Endodermal cell (in vitro differentiated cells): ENCODE measurements at places on chromosomes 3 and 15. TPM values are rescaled to one million over a fixed set of nuclear protein-coding genes. Genes with fewer than 3 reads are reported as not detected.

GRCh38 chr3:173045770-173046382, 95.2 kb downstream of the SPATA16 start:
- no peak overlapping the region for H3K4me3 ChIP-seq
- H3K27me3 ChIP-seq, result no peaks in the 10 kb centered on the region
- no peaks in the 10 kb centered on the region for H3K4me1 ChIP-seq
- DNase-seq, result no peak
- no peaks in the 10 kb centered on the region for H3K36me3 ChIP-seq
- no peak overlapping the region for H3K27ac ChIP-seq

DNA sequence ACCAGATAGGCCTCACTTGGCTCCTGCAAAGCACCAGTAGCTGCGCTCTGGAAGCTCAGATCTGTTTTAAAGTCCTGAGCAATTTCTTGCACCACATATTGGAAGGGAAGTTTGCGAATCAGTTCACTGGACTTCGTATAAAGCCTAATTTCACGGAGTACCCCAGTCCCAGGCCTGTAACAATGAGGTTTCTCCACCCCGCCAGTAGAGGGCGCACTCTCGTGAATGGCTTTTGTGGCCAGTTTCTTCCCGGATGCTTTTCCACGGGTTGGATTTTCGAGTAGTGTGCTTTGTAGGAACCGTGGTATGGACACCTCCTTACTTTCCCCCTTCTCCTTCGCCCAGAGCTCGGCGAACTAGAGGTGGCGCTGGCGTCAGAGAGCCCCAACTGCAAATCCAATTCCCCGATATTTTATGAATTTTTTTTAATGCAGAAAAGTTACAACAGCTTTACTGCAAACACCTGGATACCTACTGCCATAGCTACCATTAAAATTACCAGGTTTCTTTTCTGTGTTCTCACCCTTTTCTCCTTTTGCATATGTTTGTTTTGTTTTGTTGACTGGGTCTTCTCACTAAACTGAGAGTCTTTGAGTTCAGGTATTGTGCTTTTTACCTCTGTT, 13.3 kb downstream of the RARB start:
- peak; percentile 68 for DNase-seq
- H3K4me1 ChIP-seq, result peaks cover 16% of the 10 kb centered on the region
- H3K4me3 ChIP-seq, result no peak overlapping the region
- H3K27ac ChIP-seq, result no peak overlapping the region
- no peaks in the 10 kb centered on the region for H3K36me3 ChIP-seq

DNA sequence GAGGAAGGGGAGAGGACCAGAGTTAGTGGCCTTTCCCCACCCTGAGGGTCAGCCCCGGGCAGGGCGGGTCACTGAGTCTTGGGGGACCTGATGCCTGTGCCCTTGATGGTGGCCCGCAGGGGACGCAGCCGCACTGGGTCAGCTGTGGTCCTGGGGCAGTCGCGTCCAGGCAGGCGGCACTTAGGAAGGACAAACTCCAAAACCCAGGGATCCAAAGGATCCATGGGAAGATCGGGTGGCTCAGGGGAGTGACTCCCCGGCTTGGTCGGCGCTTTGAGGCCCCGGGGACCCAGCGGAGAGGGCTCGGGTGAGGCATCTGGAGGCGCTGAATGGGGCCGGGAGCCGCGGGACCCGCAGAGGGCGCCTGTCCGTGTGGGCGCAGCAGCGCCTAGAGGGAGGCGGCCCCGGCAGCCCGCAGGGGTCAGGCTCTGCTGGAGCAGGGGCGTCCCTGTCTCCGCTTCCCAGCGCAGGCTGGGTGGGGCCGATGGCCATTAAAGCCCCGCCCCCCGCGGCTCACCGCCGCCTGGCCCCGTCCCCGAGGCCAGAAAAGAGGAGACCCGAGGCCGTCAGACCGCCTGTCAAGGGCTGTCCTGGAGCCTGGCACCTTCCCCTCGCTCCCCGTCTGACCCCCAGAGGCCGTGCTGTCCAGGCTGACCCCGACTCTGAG, 17.5 kb downstream of the CIDEC start:
- no peaks in the 10 kb centered on the region for H3K4me1 ChIP-seq
- DNase-seq, result peak; percentile 92
- H3K36me3 ChIP-seq, result no peaks in the 10 kb centered on the region
- no peak overlapping the region for H3K4me3 ChIP-seq
- no peak overlapping the region for H3K27ac ChIP-seq

DNA sequence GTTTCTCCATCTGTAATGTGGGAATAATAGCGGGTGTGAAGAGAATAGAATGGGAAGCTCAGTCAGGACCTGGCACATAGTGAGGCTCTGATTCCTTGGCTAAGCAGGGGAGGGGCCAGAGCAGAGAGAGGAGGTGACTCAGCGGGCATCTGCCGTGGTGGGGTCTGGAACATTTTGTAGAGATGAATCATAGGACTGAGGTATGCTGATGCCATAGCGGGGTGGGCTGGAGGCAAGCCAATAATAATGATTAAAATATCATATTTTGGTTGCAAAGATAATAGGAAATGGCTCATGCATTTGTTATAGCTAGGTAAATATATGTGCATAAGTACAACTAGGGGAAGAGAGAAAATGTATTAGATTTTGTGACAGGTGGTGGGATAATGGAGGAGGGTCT, 11.2 kb downstream of the TGM4 start:
- no peak overlapping the region for H3K27ac ChIP-seq
- no peaks in the 10 kb centered on the region for H3K4me1 ChIP-seq
- H3K27me3 ChIP-seq, result no peaks in the 10 kb centered on the region

DNA sequence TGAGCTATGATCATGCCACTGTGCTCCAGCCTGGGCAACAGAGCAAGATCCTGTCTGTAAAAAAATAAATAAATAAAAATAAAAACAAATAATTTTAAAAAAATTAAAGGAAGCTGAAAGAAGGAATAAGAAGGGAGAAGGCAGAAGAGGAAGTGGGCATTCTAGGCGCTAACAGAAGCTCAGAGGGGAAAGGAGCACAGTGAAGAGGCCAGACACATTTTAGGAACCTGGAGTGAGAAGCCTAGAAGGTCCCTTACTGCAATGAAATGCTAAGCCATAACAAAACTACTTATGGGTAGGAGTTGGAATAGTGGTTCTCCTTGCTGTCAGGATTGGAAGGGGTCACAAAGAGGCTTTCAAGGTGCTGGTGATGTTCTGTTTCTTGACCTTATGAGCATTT, 64.0 kb downstream of the ITGB5 start:
- H3K36me3 ChIP-seq, result peaks cover 85% of the 10 kb centered on the region
- H3K27ac ChIP-seq, result no peak overlapping the region
- no peaks in the 10 kb centered on the region for H3K27me3 ChIP-seq
- DNase-seq, result no peak
- peaks cover 3% of the 10 kb centered on the region for H3K4me1 ChIP-seq

GRCh38 chr3:192275741-192276355, 451.5 kb downstream of the FGF12 start:
- DNase-seq, result no peak
- H3K4me1 ChIP-seq, result no peaks in the 10 kb centered on the region
- no peak overlapping the region for H3K4me3 ChIP-seq

- no peaks in the 10 kb centered on the region for H3K27me3 ChIP-seq
- H3K4me3 ChIP-seq, result no peak overlapping the region
- H3K4me1 ChIP-seq, result no peaks in the 10 kb centered on the region
Measured at GRCh38 chr15:32767236-32767635, 49.4 kb downstream of the GREM1 start.

FAM227B gene
- total RNA-seq, result 6.8 and 8.5 TPM in 2 replicates

NR2E3 gene
- total RNA-seq, result 0.55 and 1.1 TPM in 2 replicates

ST8SIA2 gene
- total RNA-seq, result 7.7 and 8.9 TPM in 2 replicates
